HCEC 1CT (cell line): ENCODE measurements at places on chromosomes 7 and 10.

GRCh38 chr10:6885284-6885683 is 305.2 kb upstream of the PRKCQ start:
- DNase-seq, result no peak

- no peak for DNase-seq
Observed at GRCh38 chr10:111023060-111023459, 53.8 kb upstream of the ADRA2A start.

- no peak for DNase-seq
Observed at GRCh38 chr10:119222537-119222936, 15.2 kb downstream of the GRK5 start.

GRCh38 chr7:27142580-27143022 is 880 bp downstream of the HOXA5 start:
- no peak for DNase-seq

- DNase-seq, result peak; percentile 48
Observed at GRCh38 chr10:52319926-52320325, 5.8 kb downstream of the DKK1 start.

DNA sequence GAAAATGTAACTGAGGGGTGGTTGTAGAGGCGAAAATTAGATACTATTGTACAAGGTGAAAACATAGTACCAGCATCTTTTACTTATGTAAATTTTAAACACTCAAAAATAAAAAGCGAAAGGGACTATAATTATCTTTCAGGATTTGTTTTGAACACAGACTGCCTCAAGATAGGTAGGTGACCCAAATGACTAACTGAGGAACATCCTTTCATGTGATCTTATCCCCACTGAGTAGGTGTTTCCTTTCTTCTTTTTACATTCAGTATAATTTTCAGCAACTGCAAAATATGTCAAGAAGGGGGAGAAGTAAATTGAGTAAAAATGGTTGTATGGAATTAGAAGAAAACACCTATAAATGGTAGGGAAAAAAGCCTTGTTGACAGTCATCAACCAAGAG is 236.7 kb downstream of the PHF14 start:
- no peak for DNase-seq

GRCh38 chr10:29150010-29150409 is 138.9 kb upstream of the LYZL1 start:
- no peak for DNase-seq

GRCh38 chr10:49394933-49395740 is 752 bp downstream of the DRGX start:
- DNase-seq, result no peak

GRCh38 chr7:45417268-45417667 is 156.9 kb upstream of the ADCY1 start:
- no peak for DNase-seq

DNA sequence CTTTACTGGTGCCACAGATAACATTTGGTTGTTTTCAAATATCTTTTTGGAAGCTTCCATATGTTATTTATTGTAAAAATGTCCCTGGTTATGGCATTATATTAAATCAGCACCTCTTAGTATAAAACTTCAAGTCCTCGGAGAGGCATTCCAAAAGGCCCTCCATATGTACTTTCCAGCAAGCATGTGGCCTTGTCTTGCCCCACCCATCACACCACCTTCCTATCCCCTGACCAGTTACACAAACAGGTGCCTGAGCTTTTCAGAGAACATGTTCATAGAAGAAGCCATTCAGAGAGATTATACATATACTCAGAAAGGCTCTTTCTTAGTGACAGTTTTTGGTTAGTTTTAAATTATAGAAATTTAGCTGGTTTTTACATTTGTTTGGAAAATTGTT is 92.4 kb upstream of the PRKG1 start:
- DNase-seq, result no peak

DNA sequence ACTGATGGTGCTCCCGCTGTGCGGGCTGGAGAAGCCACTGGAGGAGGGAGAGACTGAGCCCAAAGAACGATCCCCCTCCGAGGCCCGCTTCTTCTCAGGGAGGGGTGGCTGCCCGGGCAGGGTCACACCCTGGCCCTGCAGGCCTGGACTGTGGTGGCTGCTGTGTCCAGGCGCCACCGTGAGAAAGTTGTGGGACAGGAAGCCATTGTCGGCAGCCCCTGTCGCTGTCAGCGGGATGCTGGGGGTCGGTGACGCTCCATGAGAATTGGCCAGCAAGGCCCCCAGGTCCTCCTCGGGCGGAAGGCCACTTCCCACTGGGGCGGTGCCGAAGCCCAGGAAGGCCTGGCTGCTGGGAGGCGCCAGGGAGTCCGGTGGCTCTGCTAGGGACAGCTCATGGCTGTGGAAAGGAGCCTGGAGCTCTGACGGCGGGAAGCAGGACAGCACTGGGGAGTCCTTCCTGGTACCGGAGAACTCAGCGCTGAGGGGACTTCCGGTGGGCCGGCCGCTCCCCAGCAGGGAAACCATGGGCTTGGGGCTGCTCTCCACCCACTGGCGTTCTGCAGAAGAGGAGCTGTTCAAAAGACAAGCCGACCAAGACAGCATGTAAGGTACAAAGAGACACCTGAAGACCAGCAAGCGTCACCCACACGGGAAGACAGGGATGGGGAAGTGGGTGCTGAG is 278.8 kb downstream of the TNS3 start:
- DNase-seq, result no peak

GRCh38 chr10:58516119-58516518 is 3.4 kb downstream of the BICC1 start:
- DNase-seq, result no peak

DNA sequence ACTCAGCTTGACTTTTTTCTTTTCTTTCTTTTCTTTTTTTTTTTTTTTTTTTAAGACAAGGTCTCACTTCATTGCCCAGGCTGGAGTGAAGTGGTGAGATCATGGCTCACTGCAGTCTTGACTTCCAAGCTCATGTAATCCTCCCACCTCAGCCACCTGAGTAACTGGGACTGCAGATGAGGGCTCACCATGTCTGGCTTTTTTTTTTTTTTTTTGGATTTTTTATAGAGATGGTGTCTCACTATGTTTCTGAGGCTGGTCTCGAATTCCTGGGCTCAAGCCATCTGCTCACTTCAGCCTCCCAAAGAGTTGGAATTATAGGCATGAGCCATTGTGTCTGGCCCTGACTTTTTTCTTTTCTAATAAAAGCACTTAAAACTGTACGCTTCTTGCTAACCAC is 358.2 kb upstream of the IGFBP3 start:
- DNase-seq, result no peak

DNA sequence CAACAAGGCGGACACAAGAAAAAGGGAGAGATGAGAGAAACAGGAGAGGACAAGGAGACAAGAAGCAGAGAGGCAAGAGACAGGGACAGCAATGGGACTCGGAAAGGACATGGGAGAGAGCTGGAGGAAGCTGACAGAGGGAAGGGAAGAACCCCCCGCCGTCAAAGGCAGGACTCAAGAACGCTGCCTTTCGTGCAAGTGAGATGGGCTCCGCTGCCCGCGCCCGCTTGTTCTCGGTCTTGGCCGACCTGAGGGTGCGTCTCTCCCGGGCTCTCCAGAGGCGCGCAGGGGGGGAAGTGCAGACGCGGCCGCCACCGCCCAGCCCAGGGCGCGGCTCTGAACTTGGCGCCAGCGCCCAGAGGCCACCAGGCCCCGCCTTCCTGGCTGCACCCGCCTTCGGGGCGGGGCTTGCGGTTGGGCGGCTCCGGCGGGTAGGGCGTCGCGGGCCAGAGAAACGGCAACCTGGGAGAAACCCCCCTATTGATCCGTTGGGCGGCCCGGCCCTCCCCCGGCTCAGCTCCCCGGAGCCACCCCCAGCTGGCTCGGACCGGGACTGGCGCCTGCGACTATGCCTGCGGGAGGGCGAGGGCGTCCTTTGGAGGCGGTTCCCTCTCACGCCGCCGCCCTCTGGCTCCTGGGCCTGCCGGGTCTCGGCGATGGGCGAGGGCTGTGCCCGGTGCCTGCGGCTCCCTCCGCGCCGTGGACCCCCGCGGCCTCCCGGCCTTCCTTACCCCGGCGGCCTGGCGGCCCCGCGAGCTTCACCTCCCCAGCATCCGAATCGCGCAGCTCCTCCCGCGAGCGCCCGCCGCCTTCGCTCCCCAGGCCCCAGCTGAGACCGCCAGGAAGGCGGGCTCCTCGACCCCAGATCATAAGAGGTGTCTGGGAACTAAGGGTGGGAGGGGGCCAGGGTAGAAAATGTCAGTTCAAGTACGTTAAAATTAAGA is 2.2 kb upstream of the ANTXRL start:
- peak; percentile 37 for DNase-seq

DNA sequence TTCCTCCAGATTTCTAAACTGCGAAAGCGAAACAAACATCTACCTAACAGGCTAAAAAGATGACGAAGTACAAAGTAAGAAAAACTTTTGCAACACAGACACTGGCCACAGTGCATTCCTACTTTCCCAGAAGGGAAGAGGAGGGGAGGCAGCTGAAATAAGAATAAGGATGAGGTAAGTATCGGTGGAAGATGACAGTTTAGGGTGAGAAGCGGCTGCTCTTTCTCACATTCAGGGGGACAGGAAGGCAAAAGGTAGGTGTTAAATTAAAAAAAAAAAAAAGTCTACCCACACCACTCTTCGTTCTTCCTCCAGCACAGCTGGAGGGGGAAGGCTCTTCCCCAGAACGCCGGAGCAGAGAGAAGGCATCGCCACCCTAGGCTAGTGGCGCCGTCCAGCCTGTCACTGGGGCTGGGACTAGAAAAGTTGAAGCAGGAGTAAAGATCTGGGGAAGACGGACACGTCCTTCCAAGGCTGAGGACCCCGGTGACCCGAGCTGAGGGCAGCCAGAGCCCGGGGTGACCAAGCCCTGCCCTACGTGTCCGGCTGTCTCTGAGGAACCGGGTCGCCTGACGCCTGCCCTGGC is 846 bp downstream of the DNAJC1 start:
- peak; percentile 52 for DNase-seq

- no peak for DNase-seq
Observed at GRCh38 chr7:101720324-101720723, 91.2 kb upstream of the MYL10 start.

- no peak for DNase-seq
Observed at GRCh38 chr10:43227911-43228782, 38.7 kb downstream of the RASGEF1A start.

DNA sequence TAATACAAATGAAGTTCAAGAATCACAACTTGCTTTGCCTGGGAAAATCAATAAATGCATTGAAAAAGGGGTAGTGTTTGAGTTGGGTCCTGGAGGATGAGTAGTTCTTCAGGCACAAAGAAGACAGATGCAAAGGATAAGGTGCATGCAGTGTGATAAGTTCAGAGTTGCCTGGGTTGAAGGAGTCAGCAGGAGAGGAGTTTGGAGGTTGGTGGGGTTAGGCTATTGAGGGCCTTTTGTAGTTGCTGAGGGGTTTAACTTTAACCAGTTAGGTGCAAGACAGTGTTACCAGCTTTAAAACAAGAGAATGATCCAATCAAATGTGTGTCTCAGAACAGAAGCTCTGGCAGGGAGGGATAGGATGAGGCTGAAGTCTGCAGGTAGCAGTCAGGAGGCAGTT is 44.3 kb upstream of the GLCCI1 start:
- DNase-seq, result no peak

GRCh38 chr7:55593515-55594318 is 21.4 kb upstream of the VOPP1 start:
- DNase-seq, result peak; percentile 95

GRCh38 chr7:103714376-103714927 is 268.4 kb upstream of the SLC26A5 start:
- no peak for DNase-seq

DNA sequence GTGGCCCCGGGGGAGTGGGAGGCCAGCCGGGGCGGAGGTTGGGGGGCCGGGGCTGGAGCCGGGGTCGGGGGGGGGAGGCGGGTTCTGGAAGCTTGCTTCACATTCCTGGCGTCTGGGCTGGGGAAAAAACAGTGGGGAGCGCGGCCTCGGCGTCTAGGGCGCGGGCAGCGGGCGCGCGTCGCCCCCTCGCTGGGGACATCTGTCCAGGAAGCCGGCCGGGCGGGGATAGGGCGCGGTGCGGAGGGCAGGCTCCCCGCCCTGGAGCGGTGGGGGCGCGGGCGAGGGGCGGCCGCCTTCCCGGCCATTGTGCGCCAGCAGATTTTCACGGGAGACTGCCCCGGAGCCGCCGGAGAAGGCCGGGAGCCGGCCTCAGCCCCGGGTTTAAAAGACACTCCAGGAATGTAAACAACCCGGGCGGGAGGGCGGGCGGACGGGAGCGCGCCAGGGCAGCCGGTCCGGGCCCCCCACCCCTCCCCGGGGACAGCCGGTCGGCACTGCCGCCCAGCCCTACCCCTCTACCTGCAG is 1.4 kb downstream of the ZMIZ1 start:
- DNase-seq, result peak; percentile 32
